ENCODE measurements at places on chromosomes 12 and 14.

DNA sequence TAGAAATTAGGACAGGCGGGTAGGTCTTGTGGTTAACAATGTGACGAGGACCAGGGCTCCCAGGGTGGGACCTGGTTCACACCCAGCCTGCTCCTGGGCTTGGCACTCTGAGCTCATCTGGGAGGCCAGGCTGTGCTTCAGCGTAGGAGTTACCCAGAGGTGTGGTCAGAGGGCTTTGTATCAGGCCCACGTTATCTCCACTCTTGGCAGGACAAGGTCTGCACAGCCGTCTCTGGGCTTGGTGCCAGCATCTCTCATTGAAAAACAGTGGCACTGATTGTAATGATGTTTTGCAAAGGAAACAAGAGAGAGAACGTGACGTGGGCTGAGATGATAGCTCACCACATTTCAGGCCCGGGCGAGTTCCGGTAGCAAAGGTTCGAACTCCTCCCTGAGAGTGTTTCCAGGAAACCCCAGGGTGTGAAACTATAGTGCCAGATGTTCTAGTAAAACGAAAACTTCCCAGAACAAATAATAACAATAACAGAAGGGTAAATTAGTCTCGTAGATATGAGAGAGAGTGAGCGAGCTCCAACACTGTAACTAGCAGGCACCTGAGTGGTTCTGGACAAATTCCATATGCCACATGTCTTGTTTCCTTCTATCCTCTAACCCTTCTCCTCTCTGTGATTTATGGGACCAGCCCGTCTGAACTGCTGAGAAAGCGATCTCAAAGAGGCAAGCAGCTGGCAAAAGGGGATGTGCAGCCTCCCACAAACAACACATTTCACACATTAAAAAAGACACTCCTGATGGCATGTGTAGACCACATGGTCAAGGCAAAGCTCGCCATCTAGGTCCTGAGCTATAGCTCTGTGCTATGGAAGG lies 227.3 kb downstream of the KTN1 start:
- DNase-seq: peak; percentile 7

DNA sequence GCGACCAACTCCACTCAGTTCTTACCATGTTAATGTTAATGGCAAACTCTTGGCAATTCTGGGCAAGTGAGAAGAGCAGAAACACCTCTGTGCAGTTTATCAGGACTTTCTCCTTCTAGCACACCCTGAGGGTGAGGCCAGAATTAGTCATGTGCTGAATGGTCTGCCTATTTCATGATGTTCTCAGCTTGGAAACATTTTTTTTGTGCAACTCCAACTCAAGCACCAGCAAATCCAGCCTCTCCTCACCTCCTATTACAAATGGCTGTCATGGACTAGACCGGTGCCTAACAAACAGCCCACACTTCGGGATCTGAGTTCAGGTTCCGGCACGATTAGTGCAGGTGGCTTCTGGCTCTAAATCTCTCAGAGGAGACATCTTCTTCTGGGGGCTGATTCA lies 246.0 kb downstream of the ZFP36L1 start:
- no peak for DNase-seq

DNA sequence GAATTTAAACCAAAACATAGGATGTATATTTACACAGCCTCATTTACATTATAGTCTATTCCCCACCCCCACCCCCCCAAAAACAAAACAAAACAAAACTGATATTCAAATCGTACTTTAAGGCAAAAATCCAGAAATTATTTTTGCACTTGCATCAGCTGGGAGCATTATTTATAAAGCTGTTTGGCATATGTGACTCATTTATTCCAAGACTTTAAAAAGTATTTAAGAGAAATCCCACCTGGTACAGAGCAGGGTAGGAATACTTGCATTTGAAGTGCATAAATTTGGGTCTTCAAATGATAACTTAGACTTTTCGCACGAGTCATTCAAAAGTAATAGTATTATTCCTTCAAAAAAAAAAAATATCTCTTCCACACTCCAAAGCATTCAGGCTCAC lies 1.1 kb downstream of the KLHL28 start:
- no peak for DNase-seq

GRCh38 chr12:100163416-100164152 lies 20.9 kb upstream of the BLTP3B start:
- peak; percentile 87 for DNase-seq

- DNase-seq: peak; percentile 47
Observed at GRCh38 chr14:61517911-61518384, 177.4 kb upstream of the HIF1A start.

DNA sequence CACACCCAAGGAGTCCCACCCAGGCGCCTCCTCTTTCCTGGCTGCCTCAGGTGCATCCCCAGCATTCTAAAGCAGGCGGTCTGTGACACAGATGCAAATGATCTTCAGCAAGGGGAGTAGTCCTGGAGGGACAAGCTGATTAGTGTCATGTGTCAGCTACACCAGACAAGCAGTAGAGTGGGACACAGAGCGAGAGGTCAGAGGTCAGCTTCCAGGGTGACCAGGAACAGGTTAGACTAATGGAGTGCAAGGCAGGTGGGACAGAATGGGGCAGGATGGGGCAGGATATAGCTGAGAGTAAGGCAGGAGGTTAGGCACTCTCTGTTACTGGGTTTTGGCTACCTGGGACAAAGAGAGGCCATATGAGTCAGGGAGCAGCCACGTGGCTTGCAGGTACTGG lies 534.0 kb downstream of the FUT8 start:
- DNase-seq: no peak

DNA sequence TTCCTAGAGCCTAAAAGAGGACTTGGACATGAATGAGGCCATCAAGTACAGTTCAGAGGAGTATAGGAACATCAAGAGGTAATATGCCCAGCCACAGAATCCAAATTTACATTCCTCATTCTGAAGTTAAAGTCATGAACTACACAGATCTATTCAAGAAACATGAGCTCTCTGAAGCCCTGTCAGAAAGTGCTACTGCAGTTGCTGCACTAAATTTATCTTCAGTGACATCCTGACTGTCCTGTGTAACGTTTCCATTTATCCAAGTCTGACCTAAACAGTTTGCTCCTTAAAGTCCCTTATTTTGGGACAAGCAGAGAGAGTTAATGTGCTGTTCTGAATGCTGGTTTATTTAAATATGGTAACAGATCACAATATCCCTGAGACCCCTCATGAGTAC lies 28.2 kb downstream of the NEK9 start:
- DNase-seq: no peak

DNA sequence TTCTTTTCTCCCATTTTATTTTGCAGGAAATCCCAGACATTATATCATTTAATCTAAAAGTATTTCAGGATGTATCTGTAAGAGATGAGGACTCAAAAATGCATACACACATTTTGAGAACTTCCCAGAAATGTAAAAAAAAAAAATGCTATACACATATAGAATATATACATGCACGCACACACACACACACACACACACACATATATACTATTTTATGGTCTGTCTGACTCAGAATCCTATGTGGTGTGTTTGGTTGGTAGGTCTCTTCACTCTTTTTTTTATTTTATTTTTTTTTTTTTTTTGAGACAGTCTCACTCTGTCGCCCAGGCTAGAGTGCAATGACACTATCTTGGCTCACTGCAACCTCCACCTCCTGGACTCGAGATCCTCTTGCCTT lies 65.5 kb downstream of the FBXO34 start:
- no peak for DNase-seq

- no peak for DNase-seq
Observed at GRCh38 chr12:111084605-111085004, 164.2 kb upstream of the MYL2 start.

GRCh38 chr14:65709576-65709975 lies 297.0 kb downstream of the FUT8 start:
- DNase-seq: peak; percentile 71

DNA sequence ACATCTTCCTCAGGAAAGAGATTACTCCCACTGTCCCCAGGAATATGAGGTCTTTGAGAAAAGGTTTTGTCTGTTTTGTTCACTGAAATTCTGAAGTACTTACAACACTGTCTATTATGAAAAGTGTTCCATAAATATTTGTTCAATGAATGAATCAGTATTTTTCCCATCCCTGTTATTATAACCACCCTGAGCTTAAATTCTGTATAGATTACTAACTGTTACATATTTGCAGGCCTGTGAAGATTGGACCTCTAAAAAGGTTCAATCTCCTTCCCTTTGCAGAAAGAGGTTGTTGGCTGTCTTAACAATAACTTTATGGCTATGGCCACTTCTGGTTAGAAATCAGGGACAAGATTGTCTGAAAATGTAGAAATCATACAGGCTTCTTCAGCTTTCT lies 174.5 kb upstream of the NPAS3 start:
- DNase-seq: no peak

- no peak for DNase-seq
Observed at GRCh38 chr14:52061390-52061789, 7.5 kb downstream of the NID2 start.

- no peak for DNase-seq
Observed at GRCh38 chr12:52063981-52064649, 5.7 kb upstream of the ATG101 start.

DNA sequence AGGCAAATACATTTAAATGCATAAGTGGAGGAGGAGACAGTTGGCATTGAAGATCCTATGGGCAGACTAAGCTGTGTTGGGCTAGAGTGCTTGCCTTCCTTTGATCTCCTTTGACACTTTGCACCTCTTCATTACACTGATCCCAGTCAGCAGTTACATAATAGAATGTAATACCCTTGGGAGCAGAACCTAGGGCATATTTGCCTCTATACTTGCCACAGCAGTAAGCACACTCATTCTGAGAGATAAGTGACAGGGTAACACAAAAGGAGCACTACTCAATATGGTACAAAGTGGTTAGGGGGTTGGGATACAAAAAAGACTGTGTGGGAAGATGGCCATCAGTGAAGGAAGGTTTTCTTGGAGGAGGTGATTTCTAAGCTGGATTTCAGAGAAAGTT lies 9.0 kb downstream of the MARS1 start:
- no peak for DNase-seq

DNA sequence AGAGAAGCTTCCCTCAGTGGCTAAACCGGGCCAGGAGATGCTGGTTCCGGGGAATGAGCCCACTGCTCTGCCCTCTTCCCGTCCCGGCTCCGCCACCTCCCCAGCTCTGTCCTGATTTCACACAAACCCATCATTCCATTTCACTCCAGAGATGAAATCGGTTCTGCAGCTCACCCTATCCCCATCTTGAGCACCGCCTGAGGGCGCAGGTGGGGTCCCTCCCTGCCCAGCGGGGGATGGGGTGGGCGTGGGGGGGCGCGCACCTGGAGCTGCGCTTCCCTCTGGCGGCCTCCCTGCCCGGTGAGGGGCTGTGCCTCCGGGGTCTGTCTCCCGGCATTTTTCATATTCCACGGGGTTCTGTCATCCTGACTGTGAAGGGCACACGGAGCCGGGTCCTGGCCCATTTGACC lies 44.7 kb downstream of the NOC4L start:
- DNase-seq: no peak

- no peak for DNase-seq
Observed at GRCh38 chr12:46391630-46392029, 19.1 kb upstream of the SLC38A2 start.

- DNase-seq: no peak
Observed at GRCh38 chr12:72141381-72141780, 130.8 kb upstream of the TRHDE start.

DNA sequence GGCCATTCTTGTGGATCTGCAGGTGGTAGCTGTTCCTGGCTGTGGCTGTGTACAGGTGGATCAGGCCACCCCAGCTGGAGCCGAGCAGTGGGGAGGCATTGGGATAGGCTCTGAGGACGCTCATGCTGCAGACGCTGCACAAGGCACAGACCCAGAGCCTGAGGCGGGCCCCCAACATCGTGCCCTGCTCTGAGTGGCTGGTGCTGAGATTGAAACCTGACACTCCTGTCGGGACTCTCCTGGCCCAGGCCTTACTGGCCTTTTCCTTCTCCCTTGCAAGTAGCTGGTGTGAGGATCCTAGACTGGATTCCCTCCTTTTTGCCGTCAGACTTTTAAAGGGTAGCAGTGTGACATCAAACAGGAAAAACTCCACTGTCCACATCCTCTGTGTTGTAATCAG lies at the start of gene FGF23:
Gene FGF23 (minus strand): TSS at position 308 of the 400 bp plus-strand sequence. CDS start 130 bp downstream, at position 178.
- DNase-seq: no peak

DNA sequence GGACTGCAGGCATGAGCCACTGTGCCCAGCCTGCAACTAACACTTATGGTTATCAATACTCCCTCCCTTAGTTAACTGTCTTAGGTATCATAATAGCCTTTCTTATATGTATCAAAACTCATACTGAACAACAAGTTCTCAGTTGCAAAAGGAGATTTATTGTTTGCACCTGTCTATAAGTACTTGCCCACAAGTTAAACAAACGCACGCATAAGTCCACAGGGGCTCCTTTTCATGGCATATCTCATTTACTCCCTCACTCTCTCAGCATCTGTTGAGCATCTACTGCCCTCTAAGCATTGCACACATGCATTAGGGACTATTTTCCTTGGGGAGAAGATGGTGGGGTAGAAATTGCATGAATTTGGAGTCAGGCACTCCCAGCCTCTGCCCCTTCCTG lies 46.7 kb upstream of the CORO1C start:
- DNase-seq: no peak

DNA sequence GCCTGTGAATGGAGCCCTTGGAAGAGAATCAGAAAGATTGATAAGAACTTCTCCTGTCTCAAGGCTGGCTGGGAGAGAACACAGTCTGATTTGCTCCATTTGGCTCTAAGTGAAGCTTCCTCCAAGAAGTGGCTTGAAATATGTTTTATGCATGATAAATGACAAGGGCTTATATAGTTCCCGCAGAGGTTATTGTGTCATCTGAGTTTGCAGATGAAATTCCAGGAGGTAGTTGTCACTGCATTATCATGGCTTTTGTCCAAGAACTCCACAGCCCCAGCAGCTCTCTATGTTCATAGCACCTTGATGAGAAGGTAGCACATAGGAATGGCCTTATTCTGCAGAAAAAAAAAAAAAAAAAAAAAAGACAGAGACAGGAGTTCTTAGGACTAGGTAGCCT lies 108.5 kb downstream of the DACT1 start:
- DNase-seq: no peak

DNA sequence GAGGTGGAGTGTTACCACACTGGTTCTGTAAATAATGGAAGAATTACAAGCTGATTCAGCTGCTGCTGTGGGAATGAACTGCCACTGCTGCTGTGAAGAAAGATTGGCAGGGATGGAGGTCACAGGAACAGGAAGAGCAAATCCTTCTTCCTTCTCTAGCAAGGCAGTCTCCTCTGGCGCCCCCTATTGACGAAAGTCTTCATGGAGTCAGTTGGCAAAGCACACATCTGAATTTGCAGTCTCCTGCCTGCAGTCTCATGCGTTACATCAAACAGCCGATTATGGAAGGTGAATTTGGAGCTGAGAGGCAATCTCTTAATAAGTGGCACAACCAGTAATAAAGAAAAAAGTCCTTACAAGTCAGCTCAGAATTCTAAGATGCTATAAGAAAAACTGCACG lies 106.0 kb upstream of the TMTC1 start:
- DNase-seq: peak; percentile 2

DNA sequence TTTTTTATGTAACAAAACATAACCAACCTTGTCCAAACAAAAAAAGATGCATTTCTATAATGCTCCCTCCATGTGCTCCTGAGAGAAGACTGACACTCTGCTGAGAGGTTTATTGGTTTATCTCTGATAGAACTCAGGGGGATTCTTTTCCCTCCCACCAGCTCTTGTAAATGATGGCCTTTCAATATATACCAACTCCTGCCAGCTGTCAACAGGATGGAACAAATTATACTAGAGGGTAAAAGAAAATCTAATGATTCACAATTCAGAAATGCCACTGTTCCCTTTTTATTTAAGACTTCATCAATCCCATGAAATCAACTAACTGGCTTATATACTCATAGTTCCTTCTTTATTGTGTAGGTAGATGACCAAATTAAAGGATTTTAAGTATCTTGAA lies 25.4 kb downstream of the PSMC1 start:
- DNase-seq: no peak

- DNase-seq: no peak
Observed at GRCh38 chr14:70576891-70577290, 23.6 kb downstream of the MED6 start.

Measured in cerebellar cortex (tissue), 1 donor.